CD4-positive, alpha-beta T cell (primary cell): ENCODE measurements at places on chromosomes 12 and 14.
A peak's percentile ranks its signal among the peaks of the same experiment; 100 is the strongest.

GRCh38 chr14:67186789-67187584 is 2.3 kb upstream of the GARIN2 start:
- no peak overlapping the region for H3K27ac ChIP-seq
- DNase-seq = no peak
- no peaks in the 10 kb centered on the region for H3K27me3 ChIP-seq
- no peak overlapping the region for H3K4me3 ChIP-seq

DNA sequence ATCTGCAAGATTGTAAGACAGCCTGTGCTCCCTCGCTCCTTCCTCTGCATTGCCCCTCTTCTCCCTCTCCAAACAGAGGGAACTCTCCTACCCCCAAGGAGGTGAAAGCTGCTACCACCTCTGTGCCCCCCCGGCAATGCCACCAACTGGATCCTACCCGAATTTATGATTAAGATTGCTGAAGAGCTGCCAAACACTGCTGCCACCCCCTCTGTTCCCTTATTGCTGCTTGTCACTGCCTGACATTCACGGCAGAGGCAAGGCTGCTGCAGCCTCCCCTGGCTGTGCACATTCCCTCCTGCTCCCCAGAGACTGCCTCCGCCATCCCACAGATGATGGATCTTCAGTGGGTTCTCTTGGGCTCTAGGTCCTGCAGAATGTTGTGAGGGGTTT is 37.4 kb downstream of the DAD1 start:
- peaks cover 100% of the 10 kb centered on the region for H3K4me1 ChIP-seq
- H3K27ac ChIP-seq = peak overlapping the region; percentile 99
- no peak overlapping the region for H3K4me3 ChIP-seq

GRCh38 chr14:38199076-38199475 is 8.6 kb upstream of the SSTR1 start:
- no peak overlapping the region for H3K4me3 ChIP-seq
- H3K4me1 ChIP-seq = peaks cover 3% of the 10 kb centered on the region
- no peaks in the 10 kb centered on the region for H3K27me3 ChIP-seq
- no peak for DNase-seq

DNA sequence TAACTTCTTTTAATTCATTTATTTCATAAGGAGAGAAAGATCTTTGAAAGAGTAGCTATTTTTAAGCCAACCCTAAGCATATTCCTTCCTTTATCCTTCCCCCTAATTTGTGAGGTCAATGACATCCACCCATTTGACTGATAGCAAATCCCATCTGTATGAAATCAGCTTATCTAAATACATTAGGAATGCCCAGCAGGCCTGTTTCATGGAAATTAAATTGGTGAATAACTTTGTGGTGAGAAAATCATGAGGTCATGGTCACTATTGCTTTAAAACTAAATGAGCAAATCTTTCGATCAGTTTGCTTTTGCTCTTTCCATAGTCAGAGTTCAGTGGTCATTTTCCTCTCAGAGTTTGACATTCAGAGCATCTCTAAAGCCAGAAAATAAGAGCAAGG is 256.6 kb downstream of the CPNE8 start:
- no peak overlapping the region for H3K4me3 ChIP-seq
- no peaks in the 10 kb centered on the region for H3K36me3 ChIP-seq
- no peaks in the 10 kb centered on the region for H3K4me1 ChIP-seq
- no peak overlapping the region for H3K27ac ChIP-seq

DNA sequence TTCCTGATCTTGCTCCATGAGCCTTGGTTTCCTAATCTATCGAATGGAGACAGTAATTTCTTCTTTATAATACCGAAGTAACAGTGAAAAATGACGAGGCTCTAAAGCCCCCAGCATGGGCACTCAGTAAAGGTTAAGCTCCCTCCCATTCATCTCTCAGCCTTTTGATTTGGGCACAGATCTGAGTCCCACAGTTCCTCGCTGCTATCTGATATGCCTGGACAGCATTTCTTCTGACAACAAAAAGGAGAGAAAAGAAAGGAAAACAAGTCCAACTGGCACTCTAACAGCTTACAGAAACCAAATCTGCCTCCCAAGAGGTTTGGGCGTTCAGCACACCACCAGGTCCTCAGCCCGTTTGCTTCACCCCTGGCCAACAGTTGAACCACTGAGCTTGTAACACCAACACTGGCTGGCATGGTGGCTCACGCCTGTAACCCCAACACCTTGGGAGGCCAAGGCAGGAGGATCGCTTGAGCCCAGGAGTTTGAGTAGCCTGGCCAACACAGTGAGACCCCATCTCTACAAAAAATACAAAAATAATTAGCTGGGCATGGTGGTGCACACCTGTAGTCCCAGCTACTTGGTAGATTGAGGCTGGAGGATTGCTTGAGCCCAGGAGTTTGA is 19.5 kb downstream of the CCDC88C start:
- no peak for DNase-seq
- no peaks in the 10 kb centered on the region for H3K27me3 ChIP-seq
- peak overlapping the region; percentile 26 for H3K27ac ChIP-seq
- H3K4me1 ChIP-seq = peaks cover 98% of the 10 kb centered on the region
- peak overlapping the region; percentile 67 for H3K4me3 ChIP-seq
- H3K36me3 ChIP-seq = peaks cover 28% of the 10 kb centered on the region

DNA sequence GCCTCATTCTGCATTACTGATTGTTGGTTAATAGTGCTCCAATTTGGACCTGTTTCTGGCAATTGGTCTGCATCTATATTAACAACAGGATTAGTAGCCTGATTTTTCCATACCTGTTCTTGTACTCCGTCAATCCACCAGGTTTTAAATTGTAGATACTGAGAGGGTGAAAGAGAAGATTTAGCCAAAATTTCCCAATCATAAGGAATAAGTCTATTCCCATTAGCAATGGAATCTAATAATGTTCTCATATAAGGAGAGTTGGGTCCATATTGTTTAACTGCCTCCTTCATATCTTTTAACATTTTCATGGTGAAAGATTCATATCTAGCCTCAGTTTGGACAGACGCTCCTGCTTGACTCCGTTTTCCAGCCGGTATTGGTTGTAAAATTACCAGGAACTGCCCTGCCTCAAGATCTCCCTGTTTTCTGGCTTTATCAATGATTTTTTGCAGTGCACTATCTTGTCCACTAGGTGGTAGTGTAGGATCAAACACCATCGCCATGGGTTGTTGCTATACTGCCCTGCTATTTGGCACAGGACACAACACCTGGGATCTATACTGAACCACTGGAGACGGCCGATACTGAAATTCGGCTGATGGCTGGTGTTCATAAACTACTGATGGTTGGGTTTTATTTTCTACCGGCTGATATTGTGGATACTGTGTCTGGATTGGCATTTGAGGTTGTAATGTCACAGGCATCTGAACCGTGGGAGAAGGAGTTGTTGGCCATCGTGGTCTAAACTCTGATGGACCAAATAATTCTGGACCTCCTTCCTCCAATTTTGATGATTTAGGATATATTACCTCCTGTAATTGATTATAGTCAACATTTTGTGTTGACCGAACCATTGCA is 25.2 kb downstream of the DHRS4L2 start:
- peak; percentile 24 for DNase-seq
- no peaks in the 10 kb centered on the region for H3K36me3 ChIP-seq
- no peak overlapping the region for H3K27ac ChIP-seq
- H3K4me1 ChIP-seq = peaks cover 11% of the 10 kb centered on the region

DNA sequence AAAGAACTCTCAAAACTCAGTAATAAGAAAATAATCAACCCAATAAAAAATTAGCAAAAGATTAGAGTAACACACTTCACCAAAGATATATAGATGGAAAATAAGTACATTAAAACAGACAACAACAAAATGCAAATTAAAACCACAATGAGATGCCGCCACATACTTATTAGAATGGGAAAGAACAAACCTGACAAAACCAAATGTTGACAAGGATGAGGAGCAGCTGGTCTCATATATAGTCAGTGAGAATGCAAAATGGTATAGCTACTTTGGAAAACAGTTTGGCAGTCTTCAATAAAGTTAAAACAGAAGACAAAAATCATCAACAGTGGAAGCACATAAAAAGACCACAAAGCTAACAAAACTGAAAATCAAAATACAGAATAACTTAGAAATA is 29.1 kb downstream of the CRY1 start:
- no peak overlapping the region for H3K4me3 ChIP-seq
- no peak overlapping the region for H3K27ac ChIP-seq
- DNase-seq = no peak
- H3K27me3 ChIP-seq = no peaks in the 10 kb centered on the region
- peaks cover 5% of the 10 kb centered on the region for H3K4me1 ChIP-seq
- H3K36me3 ChIP-seq = no peaks in the 10 kb centered on the region

DNA sequence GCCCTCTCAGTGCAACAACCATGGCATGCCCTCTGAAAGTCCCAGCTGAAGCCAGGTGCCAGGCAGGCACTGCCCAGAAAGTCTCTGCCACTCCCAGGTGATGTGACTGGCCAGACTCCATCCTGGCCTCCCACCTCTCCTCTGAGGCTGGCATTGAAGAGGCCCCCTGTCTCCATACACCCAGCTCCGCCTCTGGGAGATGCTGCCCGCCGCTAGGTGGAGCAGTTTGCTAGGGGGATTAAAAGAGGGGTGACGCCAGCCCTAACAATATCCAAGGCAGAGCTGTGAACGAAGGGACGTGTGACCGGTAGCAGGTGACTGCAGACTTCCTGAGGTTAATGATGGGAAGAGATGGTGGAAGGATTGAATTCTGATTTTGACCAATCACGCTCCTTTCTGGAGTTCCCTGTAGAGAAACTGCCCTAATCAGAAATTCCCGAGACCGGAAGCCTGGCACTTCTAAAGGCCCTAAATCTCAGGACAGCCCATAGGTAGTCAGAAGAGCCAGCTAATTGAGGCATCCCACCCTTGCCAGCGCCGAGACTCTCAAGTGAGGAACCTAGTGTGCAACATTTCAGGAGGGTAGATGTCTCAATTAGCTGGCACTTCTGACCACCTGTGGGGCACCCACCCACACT is 8.3 kb upstream of the PLEK2 start:
- H3K4me1 ChIP-seq = no peaks in the 10 kb centered on the region
- no peaks in the 10 kb centered on the region for H3K27me3 ChIP-seq
- H3K4me3 ChIP-seq = no peak overlapping the region

- no peaks in the 10 kb centered on the region for H3K27me3 ChIP-seq
- no peak for DNase-seq
- H3K4me1 ChIP-seq = no peaks in the 10 kb centered on the region
These were observed 29.4 kb upstream of the ETFBKMT start for GRCh38 chr12:31629756-31630732.

DNA sequence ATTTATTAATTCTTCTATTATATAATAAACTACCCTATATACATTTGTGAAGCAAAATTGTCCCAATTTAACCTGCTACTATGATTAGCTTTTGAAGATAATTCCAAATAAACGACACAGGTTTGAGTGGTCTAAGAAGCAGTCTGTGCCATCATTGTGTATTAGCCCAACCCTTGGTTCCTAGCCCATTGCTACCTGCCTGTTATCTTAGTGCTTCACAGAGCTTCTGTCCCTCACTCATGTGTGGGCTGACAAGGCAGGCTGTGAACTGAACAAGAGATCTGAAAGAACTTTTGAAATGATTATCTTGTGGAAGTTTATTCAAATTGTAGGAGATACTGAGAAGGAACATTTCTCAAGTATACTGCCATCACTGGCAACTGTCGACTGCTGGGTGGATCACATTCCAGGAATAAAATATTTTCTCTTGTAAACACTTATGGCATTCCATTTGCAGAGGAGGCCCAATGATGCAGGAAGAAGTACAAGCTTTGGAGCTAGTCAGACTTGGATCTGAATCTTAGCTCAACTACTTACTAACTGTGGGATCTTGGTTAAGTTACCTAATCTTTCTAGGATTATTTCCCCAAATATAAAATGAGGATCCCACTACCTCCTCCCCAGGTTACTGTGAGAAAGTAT is 7.8 kb upstream of the MTERF2 start:
- no peaks in the 10 kb centered on the region for H3K27me3 ChIP-seq
- peaks cover 13% of the 10 kb centered on the region for H3K36me3 ChIP-seq
- H3K4me1 ChIP-seq = no peaks in the 10 kb centered on the region
- H3K4me3 ChIP-seq = no peak overlapping the region

DNA sequence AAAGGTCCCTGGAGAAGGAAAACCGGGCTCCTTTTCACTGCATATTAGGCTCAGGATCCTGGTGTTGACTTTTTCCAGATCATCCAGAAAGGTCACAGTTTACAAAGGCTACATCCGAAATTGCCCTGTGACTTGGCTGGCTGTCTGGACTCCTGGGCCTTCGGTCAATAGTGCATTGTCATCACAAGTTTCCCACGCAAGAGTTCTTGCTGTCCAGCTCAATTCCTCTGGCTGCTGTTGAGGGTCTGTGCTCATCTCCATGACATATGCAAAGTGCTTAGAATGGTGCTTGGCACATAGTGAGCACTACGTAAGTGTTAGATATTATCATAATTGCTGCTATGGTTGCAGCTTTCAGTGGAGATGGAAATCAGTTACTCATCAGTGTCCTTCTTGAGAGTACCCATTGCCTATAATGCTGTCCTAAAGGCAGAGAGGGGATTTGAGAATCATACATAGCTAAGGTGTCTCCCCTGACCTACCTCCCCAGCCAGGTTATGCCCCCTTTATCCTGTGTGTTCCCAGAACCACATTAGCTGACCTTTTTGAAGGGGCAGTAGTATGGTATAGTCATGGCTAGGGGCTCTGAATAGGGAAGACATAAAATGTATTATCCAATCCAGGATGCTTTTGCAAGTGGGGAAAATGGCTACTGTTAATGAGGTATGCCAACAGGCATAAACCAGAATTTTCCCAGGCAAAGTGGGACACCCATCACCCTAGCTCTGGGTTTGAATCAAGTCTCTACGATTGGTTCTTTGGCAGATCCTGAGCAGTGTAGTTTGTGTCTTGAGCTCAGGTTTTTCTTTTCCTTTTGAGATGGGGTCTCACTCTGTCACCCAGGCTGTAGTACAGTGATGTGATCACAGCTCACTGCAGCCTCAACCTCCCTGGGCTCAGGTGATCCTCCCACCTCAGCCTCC is 132.0 kb upstream of the CCND2 start:
- no peak overlapping the region for H3K27ac ChIP-seq
- peaks cover 56% of the 10 kb centered on the region for H3K4me1 ChIP-seq
- no peaks in the 10 kb centered on the region for H3K27me3 ChIP-seq
- H3K4me3 ChIP-seq = no peak overlapping the region
- DNase-seq = no peak

DNA sequence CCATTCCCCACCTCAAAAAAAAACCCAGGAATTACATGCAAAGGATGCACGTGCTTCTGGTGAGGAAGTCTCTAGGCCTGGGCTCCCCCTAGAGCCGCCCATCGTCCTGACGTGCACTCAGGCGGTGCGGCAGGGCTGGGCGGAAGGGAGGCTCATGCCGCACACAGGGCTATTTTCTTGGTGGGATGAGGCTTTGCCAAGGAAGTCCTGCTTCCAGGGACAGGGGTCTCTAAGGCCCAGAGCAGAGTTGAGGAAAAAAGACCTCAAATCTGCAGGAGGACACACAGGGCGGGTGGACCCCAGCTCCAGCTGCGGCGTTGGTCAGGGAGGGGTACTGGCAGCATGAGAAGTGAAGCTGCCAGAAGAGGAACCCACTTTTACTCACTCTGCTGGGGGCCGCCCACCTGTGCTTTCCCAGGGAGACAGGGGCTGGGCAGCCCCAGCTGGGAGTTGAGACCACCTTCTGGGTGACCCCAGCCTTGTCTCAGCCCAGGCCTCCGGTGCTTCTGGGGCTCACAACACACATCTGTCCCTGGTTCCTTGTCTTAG is 4.2 kb downstream of the RHOF start:
- peak; percentile 59 for DNase-seq
- H3K4me1 ChIP-seq = peaks cover 97% of the 10 kb centered on the region
- no peaks in the 10 kb centered on the region for H3K27me3 ChIP-seq
